ENCODE measurements at places on chromosomes 6 and 20. TPM values are rescaled to one million over a fixed set of nuclear protein-coding genes. Genes with fewer than 3 reads are reported as not detected.

ALDH5A1 gene
- 37.0 TPM for total RNA-seq

HLA-DRA gene
- total RNA-seq = 74.5 TPM

NKX2-4 gene
- not detected for total RNA-seq

CDSN gene
- total RNA-seq = not detected

TSPO2 gene
- not detected for total RNA-seq

FAM110A gene
- total RNA-seq = 0.99 TPM

MARCKS gene
- total RNA-seq = 7.9 TPM

ACTR5 gene
- total RNA-seq = 5.3 TPM

CAP2 gene
- 452 TPM for total RNA-seq

RIPOR3 gene
- 4.2 TPM for total RNA-seq

DACT2 gene
- total RNA-seq = not detected

PSMG4 gene
- 23.5 TPM for total RNA-seq
